HT1080 (cell line): ENCODE measurements at places on chromosomes 16 and 17. TPM values are rescaled to one million over a fixed set of nuclear protein-coding genes. Genes with fewer than 3 reads are reported as not detected.

Gene IRX6
- total RNA-seq: not detected in 2 replicates

Gene PLEKHH3
- 14.7 and 15.7 TPM in 2 replicates for total RNA-seq

Gene CMTM1
- 6.5 and 8.7 TPM in 2 replicates for total RNA-seq

Gene CCL1
- total RNA-seq: not detected in 2 replicates

Gene CDH16
- total RNA-seq: not detected in 2 replicates

Gene PERCC1
- not detected in 2 replicates for total RNA-seq

Gene GAS7
- 0.76 TPM in 1 of 2 replicates, not detected in the other for total RNA-seq

Gene FOXK2
- total RNA-seq: 35.0 and 47.8 TPM in 2 replicates

GRCh38 chr17:50272711-50273653, 1.3 kb upstream of the TMEM92 start:
- peak; percentile 48 for DNase-seq

- DNase-seq: peak; percentile 64
Measured at GRCh38 chr17:44981221-44981968, 13.3 kb upstream of the C1QL1 start.

DNA sequence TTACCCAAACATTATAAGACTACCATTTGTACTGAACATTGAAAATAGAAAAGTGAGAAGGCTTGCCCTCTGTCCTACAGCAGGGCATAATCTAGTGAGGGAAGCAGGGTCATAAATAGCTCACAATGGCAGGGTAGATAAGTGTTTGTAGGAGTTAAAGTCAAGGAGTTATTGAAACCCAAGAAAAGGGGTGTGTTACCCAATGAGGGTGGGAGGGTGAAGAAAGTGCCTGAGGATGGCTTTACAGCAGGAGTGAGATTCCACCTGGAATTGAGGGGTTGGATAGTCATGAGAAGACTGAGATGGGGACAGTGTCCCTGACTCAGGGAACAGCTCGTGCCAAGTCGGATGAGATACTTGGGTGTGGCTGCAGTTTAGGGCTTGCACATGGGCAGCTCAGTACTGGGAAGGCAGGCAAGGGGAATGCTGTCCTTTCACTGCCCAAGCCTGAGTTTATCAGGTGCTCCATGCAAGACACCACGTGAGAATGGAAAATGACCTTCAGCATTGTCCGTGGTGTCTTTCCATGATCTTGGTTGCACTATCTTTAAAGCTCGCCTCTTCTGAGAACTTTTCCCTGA, 393.2 kb upstream of the MAF start:
- DNase-seq: no peak

DNA sequence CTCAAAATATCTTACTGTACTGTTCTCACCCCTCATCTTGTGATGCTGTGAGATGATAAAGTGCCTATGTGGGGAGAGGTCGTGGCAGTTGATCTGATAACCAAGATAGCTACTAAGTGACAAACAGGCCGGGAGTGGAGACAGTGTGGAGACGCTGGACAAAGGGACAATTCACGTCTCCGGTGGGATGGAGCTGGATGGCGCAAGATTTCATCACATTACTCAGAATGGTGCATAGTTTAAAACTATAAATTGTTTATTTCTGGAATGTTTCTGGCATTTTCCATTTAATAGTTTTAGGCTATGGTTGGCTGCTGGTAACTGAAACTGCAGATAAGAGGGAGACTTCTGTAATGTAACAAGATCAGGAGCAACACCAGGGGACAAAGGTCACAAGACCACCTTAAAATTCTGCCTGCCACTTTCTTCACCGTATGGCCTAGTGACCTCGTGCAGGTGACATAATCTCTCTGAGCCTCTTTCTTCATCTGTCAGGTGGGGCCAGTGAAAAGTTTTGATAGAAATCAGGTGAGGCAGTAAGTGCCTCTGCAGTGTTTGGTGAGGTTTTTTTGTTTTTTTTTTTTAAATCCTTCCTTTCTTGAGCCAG, 54.4 kb upstream of the LGALS9 start:
- DNase-seq: no peak

- DNase-seq: no peak
Measured at GRCh38 chr16:72979974-72980373, 68.0 kb downstream of the ZFHX3 start.

DNA sequence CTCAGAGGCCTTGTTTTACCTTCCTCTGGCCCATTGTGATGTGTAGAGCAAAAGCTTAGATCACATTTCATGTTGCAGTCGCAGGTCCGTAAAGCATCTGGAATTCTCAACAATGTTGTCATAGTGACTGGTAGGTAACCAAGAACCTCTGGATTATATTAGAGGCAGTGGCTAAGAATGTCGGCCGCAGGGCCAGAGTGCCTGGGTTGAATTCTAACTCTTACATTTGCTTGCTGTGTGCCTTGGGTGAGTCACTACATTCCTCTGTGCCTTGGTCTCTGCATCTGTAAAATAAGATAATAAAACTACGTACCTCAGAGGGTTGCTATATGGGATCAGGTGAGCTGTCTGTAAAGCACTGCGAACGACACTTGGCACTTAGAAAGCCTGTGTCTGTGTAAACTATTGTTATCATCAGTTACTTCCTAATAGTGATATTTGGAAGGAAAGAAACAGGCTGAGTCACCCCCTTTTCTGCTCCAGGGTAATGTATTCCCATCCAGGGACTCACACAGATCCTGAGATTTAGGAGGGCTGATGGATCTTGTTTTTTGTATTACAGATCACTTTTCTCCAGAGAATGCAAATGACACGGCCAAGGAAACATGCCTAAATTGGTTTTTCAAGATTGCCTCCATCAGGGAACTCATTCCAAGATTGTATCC, 52.2 kb downstream of the VPS35L start:
- no peak for DNase-seq

DNA sequence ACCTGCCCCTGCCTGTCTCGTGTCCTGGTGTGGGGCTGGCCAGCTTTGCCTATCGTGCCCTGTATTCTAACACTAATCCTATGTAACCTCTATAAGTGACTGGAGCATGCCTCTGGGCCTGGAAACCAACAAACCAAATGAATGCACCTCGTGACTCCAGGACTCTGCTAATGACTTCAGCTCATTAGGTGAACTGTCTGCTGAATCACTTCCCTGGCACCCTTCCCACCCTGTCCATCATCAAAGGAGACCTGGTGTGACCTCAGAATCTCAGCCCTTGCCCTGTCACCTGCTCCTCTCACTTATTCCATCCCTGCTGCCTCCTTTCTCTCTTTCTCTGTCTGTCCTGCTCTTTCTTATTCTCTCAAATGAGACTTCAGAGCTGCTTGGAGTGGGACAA, 322.4 kb downstream of the CBLN1 start:
- no peak for DNase-seq

- DNase-seq: no peak
Measured at GRCh38 chr17:16593356-16594102, 24.5 kb upstream of the ZNF287 start.

- peak; percentile 88 for DNase-seq
Measured at GRCh38 chr17:42409523-42410318, 13.3 kb downstream of the CAVIN1 start.

- DNase-seq: no peak
Measured at GRCh38 chr17:50123649-50124349, 6.2 kb downstream of the SAMD14 start.

- DNase-seq: peak; percentile 82
Measured at GRCh38 chr17:21549107-21549687, 143.1 kb upstream of the KCNJ18 start.

DNA sequence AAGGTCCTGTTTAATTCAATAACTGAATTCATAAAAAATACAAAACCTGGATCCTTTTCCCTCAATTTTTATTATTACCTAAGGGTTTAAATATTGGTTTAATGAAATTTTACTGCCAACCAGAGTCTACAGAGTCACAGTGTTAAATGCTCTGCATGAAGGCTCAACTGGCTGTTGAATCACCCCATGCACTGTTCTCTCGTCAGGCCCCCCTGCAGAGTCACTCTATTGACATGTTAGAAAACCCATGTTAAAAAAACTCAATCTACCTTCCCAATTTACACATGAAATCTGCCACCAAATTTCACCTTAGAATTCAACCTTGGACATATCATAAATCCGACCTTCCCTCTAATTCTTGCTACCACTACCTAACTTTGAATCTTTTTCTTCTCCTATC, 43.3 kb upstream of the ULK2 start:
- no peak for DNase-seq

- no peak for DNase-seq
Measured at GRCh38 chr16:19505600-19506303, 16.1 kb downstream of the GDE1 start.

DNA sequence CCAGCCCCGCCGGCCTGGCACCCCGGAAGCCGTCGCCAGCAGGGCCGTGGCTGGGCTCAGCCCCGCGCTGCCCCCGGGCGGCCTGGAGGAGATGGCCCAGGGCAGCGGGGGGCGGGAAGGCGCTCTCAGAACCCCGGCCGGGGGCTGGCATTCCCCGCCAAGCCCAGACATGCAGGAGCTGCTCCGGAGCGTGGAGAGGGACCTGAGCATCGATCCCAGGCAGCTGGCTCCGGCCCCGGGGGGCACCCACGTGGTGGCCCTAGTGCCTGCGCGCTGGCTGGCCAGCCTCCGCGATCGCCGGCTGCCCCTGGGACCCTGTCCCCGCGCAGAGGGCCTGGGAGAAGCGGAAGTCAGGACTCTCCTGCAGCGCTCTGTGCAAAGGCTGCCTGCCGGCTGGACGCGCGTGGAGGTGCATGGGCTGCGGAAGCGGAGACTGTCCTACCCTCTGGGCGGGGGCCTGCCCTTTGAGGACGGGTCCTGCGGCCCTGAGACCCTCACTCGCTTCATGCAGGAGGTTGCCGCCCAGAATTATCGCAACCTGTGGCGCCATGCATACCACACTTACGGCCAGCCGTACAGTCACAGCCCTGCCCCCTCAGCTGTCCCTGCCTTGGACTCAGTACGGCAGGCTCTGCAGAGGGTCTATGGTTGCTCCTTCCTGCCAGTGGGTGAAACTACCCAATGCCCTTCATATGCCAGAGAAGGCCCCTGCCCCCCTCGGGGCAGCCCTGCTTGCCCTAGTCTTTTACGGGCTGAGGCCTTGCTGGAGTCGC, 551 bp downstream of the WDR81 start:
- DNase-seq: no peak
